Non-pigmented ciliary epithelial cell (primary cell): ENCODE measurements at places on chromosomes 2 and 18.

DNA sequence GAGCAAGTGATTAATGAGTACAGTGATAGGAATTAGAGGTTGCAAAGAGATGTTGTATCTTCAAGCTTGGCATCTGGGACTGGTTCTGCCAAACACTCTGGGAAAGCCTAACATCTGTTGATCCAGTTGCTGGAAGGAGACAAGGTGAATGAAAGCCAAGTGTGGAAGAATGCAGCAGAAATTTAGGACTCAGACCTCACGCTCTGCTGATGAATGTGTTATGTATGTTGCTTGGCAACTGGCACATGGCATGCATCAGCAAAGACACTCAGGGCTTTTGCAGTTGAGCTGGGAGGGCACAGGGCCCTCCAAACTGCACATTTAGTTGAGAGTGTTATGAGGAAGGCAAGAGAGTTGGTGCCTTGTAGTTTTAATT is 105.5 kb downstream of the COLEC12 start:
- no peak for DNase-seq

DNA sequence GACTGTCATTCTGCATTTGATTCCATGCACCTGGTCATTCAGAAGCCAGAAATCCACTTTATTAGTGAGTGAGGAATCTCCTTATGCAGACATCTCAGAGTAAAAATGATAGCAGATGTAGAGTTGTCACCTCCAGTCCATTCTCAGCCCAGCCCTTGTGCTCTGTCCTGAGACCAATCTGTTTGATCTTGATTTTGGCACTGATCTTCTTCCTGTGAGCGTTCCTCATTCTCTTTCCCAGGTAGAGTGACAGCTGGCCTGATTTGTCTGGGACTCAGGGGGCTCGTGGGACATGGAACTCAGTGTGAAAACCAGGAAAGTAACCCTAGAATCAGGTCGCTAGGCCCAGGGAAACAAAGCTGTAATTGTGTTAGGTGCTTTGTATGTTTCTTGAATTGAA is 8.9 kb downstream of the ARHGAP25 start:
- no peak for DNase-seq

DNA sequence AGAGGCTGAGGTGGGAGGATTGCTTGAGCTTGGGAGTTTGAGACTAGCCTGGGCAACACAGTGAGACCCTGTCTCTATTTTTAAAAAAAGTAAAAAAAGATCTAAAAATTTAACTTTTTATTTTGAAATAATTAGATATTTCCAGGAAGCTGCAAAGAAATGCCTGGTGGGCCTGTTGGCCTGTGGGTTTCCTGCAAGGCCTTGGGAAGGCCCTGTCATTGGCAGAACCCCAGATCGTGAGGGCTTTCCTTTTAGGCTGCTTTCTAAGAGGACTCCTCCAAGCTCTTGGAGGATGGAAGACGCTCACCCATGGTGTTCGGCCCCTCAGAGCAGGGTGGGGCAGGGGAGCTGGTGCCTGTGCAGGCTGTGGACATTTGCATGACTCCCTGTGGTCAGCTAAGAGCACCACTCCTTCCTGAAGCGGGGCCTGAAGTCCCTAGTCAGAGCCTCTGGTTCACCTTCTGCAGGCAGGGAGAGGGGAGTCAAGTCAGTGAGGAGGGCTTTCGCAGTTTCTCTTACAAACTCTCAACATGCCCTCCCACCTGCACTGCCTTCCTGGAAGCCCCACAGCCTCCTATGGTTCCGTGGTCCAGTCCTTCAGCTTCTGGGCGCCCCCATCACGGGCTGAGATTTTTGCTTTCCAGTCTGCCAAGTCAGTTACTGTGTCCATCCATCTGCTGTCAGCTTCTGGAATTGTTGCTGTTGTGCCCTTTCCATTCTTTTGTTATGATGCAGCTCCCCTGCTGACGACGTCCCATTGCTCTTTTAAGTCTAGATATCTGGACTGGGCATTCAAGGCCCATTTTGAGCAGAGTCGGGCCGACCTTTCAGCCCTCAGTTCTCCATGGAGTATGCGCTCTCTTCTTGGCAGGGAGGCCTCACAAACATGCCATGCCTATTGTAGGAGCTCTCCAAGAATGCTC is 6.6 kb downstream of the PROC start:
- no peak for DNase-seq

DNA sequence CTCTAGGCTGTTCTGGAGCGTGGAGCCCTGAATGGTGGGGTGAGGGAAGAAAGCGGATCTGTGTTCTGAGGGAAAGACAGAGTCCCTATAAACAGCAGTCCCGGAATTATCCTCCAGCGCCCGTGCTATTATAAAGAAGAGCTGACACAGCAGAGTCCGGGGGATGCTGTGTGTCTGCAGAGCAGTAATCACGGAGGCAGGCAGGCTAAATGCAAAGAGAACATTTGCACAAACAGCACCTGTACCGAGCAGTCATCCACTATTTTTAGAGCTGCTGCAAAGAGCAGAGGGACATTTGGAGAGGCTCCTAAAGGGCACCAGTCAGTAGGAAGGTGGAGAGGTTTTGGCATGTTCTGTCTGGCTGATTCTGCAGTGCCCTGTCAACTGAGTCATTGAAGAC is 293.8 kb upstream of the SLC14A2 start:
- DNase-seq = no peak
